Activated CD4-positive, alpha-beta T cell treated with anti-CD3 and anti-CD28 coated beads, Interleukin-2, Interleukin-4, amounts not matched to agents 100 ng/mL and 50 ng/mL, durations not matched to agents 16 hours and 8 hours (primary cell): ENCODE measurements at places on chromosomes 13 and 19.

- no peak for DNase-seq
Observed at GRCh38 chr13:103324641-103325040, 258.4 kb upstream of the SLC10A2 start.

- peak; percentile 73 for DNase-seq
Observed at GRCh38 chr13:98480915-98481877, 95.7 kb downstream of the STK24 start.

DNA sequence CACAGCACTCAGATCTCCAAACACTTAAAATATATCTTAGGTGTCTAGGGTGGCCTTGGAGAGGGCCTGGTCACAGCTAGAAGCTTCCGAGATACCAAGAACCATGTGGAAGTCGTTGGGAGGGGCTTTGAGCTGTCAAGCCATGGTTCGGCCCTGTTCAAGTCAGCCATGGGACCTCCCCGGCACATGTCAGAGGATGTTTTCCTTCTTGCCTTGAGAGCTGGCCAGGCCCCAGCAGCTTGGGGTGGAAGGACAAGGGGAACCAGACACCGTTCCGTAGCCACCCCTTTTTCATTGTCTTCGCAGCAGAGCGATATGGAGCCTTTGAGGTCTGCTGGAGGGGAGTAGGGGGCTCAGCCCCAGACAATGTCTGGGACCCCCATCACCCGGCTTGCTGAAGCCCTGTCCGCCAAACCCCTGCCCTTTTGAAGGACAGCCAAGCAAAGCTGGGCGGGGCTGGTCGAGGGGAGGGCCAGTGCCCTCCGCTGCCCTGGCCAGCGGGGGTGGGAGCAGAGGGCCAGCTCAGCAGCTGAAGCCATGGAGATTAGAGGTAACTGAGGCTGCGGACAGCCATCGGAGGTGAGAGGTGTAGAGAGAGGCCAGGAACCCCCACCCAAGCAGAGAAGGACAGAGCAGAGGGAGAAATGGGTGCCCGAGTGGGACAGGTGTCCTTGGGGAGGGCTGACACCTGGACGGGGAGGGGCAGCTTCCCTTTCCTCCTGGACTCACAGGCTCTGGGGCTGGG, 435 bp downstream of the KLK11 start:
- no peak for DNase-seq

GRCh38 chr13:78657699-78658629, 991 bp downstream of the OBI1 start:
- DNase-seq, result no peak

DNA sequence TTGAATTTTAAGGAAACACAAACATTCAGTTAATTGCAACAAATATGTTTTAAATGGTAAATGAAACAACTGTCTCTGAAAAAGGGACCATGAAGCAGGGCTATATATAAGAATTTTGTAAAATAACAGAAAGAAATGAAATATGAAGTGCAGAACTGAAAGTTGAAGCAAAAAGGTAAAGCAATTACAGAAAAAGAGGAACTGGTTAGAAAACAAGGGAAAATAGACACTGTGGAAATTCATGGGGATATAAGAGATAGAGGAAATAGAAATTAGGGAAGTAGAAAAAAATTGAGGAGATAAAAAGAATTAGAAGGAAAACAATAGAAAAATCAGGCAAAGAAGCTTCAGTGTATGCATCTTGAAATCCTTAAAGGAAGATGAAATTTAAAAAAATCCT, 40.0 kb upstream of the TDRD3 start:
- DNase-seq, result no peak

- peak; percentile 56 for DNase-seq
Observed at GRCh38 chr19:42634409-42635232, 39.9 kb upstream of the CEACAM8 start.

- DNase-seq, result no peak
Observed at GRCh38 chr19:56974556-56975207, 134.2 kb upstream of the PEG3 start.

DNA sequence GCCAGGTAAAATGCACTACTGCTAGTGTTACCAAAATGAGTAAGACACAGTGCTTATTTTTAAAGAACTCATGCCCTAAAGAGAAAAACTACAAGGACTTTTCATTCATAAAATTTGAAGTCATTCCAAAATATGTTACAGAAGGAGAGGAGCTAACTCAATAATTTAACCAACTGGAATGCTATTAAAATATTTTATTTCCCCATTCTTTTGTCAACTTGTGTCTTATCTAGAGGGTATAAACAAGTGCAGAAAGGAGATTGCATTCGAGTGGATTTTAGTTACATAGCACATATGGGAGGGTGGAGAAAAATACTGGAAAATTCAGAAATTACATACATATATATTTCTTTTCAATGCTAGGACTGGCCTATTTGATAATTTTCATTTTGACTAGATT, 131.0 kb upstream of the IRS2 start:
- no peak for DNase-seq

GRCh38 chr13:82358284-82358683, 1524.0 kb downstream of the SLITRK1 start:
- no peak for DNase-seq

GRCh38 chr13:51811920-51812451, 8.0 kb upstream of the DHRS12 start:
- DNase-seq, result no peak

DNA sequence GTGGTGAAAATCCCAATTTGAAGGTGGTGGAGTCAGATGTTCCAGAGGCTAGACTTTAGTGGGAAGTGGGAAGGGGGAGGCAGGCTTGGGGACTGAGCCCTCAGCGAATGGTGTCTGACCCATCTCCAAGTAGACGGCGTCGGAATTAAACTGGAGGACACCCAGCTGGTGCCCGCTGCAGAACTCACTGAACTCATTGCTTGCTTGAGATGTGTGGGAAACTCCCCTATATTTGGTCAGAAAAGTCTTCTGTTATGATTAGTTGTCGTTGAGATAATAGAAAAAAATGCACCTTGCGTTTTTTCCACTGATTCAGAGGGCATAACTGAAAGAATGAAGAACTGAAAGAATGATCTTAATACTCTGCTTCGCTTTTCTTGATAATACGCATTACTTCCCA, 871 bp upstream of the ZNF583 start:
- DNase-seq, result peak; percentile 4

DNA sequence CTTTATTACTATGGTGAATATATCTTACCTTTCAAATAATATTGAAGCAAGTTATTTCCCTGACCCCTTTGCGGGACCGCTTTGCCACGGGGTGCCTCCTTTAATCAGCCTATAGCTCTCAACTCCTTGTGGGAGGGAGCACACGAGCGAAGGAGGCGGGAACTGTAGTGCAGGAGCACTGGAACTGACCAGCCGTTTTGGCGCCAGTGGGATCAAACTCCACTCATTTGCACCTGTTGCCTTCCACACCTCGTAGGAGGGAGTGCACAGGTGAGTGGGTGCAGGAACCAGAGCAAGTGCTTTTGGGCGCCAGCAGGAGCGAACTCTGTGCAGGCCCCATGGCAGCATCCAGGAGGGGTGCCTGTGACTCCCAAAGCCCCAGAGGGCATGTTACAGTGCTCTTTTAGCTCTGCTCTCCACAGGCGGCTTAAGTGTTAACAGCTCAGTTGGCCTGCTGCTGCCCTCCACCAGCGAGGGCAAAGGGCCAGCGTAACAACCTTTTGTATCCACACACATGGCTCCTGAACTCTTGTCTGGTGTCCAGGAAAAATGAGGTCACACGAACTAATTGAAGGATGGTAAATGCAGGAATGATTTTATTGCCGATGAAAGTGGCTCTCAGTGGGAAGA, 206.9 kb downstream of the GGACT start:
- no peak for DNase-seq

DNA sequence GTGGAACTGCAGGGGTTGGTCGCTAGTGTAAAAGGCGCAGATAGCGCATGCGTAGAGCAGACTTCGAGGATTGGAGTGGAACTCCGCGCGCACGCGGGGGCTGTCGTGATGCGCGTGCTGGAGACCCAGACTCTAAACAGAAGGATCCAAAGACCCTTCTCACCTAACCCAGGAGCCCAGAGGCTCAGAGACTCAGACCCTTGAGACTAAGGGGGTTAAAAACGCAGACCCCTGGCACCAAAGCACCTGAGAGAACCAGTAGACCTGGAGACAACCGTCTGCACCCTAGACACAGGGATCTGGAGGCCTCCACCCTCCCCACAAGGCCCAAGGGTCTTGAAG, 567 bp upstream of the CTU1 start:
- DNase-seq, result no peak

GRCh38 chr13:74210693-74211393, 76.6 kb upstream of the KLF12 start:
- DNase-seq, result no peak

DNA sequence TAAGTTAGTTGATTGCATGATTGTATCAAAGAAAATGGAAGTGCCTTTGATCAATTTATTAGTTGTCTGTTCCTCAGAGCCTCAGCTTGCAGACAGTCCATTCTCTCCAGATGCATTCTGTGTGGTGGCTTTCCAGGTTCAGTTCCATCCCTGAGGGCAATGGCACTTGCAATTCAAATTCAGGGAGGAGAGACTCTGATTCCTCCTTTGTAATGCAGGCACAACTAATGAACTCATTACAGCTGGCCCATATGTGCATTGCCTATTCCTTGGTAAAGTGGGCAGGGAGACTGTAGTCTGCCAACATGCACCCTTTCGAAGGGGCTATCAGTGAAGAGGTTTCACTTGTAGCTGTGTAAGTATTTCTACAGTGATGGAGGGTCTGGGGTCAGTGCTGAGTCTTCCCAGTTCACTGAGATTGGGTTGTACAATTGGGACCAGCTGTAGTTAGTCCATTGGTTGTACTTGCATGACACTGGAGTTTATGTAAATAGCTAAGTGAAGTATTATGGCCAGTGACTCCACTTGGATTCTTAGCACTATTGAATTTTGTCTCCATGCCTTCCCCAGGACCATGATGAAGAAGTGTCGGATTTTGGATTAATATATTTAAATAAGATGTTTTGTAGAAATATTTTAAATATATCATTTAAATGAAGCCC, 401.7 kb downstream of the GPC6 start:
- no peak for DNase-seq

- DNase-seq, result no peak
Observed at GRCh38 chr13:98476106-98476505, 100.8 kb downstream of the STK24 start.

GRCh38 chr13:24684600-24684998, 4.4 kb downstream of the ATP12A start:
- DNase-seq, result peak; percentile 34

DNA sequence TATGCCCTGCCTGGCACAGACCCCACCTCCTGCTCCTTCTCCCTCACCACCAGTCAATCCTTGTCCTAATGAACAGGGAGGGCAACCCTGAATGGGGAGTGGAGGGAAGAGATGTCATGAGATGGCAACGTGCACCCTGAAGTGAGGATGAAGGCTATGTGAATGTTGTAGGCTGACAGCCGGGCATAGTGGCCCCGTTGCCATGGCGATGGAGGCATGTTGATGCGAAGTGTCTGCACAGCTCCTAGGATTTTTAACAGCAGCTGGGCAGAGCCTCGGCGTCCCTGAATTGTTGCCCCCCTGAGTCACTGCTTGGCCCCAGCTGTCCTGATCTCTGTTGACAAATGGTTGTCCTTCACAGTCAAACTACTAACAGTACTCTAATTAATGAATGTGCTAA, 4.8 kb upstream of the ALOX5AP start:
- DNase-seq, result no peak

GRCh38 chr19:18377026-18377425, 8.9 kb upstream of the GDF15 start:
- no peak for DNase-seq

DNA sequence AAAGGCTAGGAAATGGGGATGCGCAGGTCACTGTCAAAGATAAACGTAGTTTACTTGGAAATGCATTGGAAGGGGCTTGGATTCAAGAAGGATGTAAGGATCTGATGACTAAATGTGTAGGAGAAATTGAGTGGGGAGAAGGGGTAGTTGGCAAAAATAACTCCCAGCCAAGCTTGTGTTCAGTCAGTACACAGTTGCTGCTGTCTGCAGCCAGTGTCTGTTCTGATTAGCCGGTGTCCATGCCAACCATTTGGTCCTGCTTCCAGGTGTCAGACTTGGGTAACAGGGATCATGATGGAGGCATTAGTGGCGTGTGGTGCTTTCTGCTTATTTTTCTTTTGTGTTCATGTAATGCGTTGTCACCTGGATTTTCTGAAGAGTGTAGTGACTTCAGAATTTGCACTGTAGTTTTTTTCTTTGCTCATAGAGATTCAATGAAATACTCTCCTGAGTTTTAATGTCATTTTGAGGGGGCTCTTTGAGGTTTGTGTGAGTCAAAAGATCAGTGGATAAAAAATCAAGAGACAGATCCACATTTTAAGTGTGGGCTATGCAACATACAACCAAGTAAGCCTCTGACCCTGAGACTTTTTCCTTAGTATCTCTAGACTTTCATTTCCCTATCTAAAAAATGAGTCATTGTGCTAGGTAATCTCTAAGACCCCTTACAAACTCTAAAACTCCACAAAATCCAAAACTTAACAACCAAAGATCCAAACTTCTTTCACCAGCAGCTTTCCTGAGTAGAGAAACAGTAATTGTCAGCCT, 103.9 kb downstream of the WDFY2 start:
- no peak for DNase-seq

- no peak for DNase-seq
Observed at GRCh38 chr19:29188289-29189032, 24.5 kb downstream of the UQCRFS1 start.
